ENCODE measurements at places on chromosomes 12 and 14.

- DNase-seq: no peak
Observed at GRCh38 chr12:50842637-50843493, at the start of gene TMPRSS12. Gene TMPRSS12, plus strand, starts transcription at chr12:50842926. Its CDS starts 39 bp downstream, at chr12:50842965.

DNA sequence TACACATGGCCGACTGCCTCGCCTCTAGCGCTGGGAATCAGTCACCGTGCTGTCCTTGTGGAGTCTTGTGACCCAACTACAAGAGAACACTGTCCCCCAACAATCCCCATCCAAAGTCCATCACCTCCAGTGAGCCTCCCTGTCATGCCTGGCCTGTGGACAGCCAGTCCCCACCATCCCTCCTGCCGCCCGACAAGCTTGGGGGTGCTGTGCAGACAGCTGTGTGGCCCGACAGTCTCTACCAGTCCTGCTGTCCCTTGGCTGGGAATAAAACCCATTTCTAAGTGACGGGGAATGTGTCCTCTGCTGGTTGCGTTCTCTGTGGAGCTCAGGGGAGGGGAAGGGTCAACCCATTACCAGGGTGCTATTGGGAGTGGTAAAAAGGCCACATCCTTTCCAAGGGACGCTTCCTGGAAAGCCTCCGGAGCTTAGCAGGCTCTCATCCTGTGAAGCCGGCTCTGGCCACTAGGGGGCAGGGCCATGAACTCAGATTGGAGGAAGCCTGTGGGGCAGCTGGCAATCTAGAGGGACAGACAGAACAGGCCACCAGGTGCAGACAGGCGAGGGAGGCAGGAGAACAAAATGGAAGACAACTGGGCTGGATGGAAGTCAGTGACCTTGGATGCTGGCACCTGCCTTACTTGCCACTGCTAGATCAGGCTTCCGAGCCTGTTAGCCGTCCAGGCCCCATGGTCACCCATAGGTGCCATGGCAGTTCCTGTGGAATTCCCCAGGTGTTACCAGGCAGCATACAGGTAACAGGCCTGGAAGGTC lies 12.0 kb upstream of the BLTP3B start:
- DNase-seq: peak; percentile 64

- DNase-seq: no peak
Observed at GRCh38 chr12:49470986-49471385, 67.8 kb upstream of the KCNH3 start.

- DNase-seq: no peak
Observed at GRCh38 chr14:23577004-23577681, 1.4 kb downstream of the JPH4 start.

DNA sequence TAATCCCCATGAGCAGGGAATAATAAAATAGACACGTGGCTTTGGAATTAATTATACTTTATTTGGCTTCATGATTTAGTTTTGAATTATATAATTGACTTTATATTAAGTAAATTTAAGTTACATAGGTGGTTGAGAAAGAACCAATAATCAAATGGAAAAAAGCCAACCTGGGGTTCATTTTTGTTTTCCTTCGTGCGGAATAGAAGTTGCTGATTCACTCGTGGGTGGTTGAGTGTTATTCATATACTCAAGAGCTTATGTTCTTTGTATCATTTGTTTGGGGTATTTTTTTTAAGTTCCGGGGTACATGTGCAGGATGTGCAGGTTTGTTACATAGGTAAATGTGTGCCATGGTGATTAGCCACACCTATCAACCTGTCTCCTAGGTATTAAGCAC lies 58.0 kb downstream of the ZNF664 start:
- no peak for DNase-seq

DNA sequence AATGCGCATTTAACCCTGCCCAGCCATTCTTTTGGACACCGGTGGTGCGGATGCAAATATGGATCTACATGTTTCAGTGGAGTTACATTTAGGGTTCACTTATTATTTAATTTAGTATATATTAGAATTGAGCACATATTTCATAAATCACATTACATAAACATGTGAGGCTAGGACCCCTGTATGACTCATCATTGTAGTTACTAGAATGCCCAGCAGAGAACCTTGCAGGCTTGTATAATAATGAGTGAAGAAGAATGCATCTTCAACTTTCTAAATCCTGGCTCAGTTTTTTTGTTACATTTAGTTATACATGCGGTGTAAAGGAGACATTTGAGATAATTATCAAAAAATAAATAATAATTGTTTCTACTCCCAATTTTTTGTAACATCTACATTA lies 369.0 kb downstream of the ATP23 start:
- no peak for DNase-seq

GRCh38 chr14:55929136-55929535 lies 189.1 kb upstream of the PELI2 start:
- no peak for DNase-seq

DNA sequence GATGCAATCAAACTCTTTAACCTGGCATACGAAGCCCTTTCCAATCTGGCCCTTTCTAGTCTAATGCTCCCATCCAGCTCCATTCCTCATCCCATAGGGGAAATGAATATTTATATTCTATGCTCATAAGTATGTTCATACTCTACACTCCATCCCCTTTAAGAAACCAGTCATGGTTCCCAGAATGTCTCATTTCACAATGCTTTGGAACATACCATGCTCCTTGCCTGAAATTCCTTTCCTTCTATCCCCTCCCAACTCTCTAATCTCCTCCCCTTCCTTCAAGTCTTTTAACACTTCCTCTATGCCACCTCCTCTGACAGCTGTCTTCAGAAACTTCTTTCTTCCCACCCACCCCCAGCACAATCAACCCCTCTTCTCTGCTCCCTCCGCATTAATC lies 207.0 kb upstream of the CAND1 start:
- no peak for DNase-seq

GRCh38 chr12:128052331-128052730 lies 214.6 kb upstream of the TMEM132C start:
- DNase-seq: no peak

GRCh38 chr12:102535306-102535705 lies 54.9 kb upstream of the IGF1 start:
- DNase-seq: no peak

DNA sequence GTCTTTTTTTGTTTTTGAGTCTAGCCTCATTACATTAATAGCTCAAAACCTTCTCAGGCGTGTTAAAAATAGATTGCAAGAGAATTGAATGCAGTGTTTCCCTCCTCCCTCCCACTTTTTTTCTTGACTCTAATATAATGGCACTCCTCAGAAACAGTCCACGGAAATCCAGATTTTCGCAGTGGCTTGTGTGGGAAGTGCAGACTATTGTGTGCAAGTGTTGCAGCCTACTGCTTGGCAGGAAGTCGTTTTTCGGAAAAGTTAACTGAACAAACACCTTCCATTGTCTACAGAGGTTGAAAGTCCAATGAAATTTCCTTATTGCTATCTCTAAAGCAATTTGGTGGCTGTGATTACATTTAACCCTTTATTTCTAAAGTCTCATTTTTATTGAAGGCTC lies 147.9 kb upstream of the E2F7 start:
- no peak for DNase-seq
